Nephron progenitor cell (in vitro differentiated cells): ENCODE measurements at places on chromosomes 6 and 20.
A peak's percentile ranks its signal among the peaks of the same experiment; 100 is the strongest.

DNA sequence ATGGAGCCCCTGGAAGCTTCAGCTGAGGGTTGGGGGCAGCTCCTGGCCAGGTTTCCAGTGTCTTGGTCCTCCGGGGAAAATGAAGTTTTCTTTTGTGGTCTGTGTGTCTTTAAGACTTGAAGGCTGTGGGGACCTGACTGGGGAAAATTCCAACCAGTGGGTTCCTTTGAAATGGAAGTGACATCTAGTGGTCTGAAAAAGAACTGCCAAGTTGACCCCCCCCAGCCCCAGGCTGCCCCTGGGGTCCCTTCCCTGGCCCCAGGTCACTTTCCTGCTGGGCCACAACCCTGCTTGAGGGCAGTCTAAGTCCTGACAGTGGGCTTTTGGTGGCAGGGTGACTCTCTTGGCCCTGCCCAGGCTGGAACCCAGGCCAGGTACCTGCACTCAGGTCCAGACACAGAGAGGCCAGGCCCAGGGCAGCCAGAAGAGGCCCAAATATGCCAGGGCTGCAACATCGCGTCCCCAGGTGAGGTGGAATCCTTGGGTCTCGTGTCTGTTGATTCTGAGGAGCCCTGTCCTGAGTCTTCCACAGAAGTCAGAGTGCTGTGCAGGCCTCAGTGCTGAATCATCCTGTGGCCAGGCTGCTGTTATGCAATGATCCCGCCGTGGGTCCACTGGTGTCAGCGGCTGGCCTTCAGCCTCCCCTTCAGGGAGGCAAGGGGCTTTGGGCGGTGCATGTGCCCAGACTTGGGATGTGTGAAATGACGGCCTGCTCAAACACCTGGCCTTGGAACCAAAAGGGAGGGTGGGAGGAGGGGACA is 68.4 kb downstream of the VEGFA start:
- H3K4me1 ChIP-seq, result peaks cover 43% of the 10 kb centered on the region
- no peaks in the 10 kb centered on the region for H3K36me3 ChIP-seq
- peaks cover 5% of the 10 kb centered on the region for H3K27me3 ChIP-seq
- DNase-seq, result peak; percentile 45
- H3K27ac ChIP-seq, result no peak overlapping the region

- peaks cover 40% of the 10 kb centered on the region for H3K4me1 ChIP-seq
- H3K27me3 ChIP-seq, result peaks cover 17% of the 10 kb centered on the region
- peak overlapping the region; percentile 33 for H3K4me3 ChIP-seq
Observed at GRCh38 chr20:50320901-50321796, 130.5 kb downstream of the CEBPB start.

GRCh38 chr6:12339022-12339421 is 48.9 kb downstream of the EDN1 start:
- peaks cover 59% of the 10 kb centered on the region for H3K4me1 ChIP-seq
- no peak for DNase-seq
- H3K27me3 ChIP-seq, result peaks cover 4% of the 10 kb centered on the region
- no peaks in the 10 kb centered on the region for H3K36me3 ChIP-seq

DNA sequence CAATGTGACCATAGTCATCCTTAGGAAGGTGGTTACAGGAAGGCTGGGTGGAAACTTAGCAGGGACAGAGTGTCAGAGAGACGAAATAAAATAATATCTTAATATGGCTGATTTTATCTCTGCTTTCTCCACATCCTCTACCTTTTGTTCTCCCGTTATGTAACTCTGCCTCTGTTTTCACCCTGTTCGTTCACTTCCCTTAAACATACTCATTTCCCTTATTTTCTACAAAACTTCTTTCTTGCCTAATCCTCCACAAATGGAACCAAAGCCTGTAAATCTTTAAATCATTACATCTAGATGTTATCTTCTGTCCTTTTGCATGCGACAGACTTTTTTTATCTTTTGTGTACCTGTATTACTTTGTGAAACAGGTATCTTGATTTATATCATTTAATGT is 23.3 kb upstream of the CRIP3 start:
- H3K4me1 ChIP-seq, result peaks cover 17% of the 10 kb centered on the region
- H3K27ac ChIP-seq, result no peak overlapping the region
- H3K4me3 ChIP-seq, result no peak overlapping the region
- H3K36me3 ChIP-seq, result peaks cover 7% of the 10 kb centered on the region
- DNase-seq, result no peak

- H3K36me3 ChIP-seq, result peaks cover 23% of the 10 kb centered on the region
- H3K27ac ChIP-seq, result no peak overlapping the region
- no peaks in the 10 kb centered on the region for H3K4me1 ChIP-seq
- no peak for DNase-seq
- no peaks in the 10 kb centered on the region for H3K27me3 ChIP-seq
Observed at GRCh38 chr20:8693709-8694108, 375.2 kb upstream of the PLCB4 start.

DNA sequence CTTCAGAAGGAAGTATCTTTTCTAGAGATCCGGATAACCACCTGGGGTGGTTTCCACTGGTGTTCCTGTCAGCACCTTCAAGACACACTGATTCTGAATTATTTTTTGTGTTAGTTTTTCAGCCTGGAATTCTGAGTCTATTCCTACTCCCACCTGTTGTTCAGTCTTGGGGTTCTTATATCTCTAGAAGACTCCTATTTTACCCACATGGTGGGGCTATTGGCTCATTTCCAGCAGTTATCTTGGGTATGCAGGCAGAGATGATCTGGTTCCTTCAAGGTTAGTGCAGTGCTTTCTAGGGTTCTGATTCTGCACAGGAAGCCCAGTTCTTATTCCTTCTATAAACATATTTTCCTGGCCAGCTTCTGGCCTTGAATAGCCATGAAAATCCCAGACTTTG is 175.6 kb upstream of the PDE7B start:
- H3K27ac ChIP-seq, result no peak overlapping the region
- H3K27me3 ChIP-seq, result peaks cover 6% of the 10 kb centered on the region
- H3K36me3 ChIP-seq, result no peaks in the 10 kb centered on the region
- H3K4me3 ChIP-seq, result no peak overlapping the region
- peaks cover 5% of the 10 kb centered on the region for H3K4me1 ChIP-seq
